ENCODE measurements at places on chromosomes 13 and 19. TPM values are rescaled to one million over a fixed set of nuclear protein-coding genes. Genes with fewer than 3 reads are reported as not detected.

TMEM150B gene
- 9.6 TPM for total RNA-seq

GRCh38 chr19:30161770-30162169 is 210.4 kb upstream of the ZNF536 start:
- DNase-seq = no peak
- H3K4me3 ChIP-seq = no peak overlapping the region
- no peaks in the 10 kb centered on the region for H3K4me1 ChIP-seq
- no peak overlapping the region for H3K27ac ChIP-seq
- no peaks in the 10 kb centered on the region for H3K27me3 ChIP-seq

DNA sequence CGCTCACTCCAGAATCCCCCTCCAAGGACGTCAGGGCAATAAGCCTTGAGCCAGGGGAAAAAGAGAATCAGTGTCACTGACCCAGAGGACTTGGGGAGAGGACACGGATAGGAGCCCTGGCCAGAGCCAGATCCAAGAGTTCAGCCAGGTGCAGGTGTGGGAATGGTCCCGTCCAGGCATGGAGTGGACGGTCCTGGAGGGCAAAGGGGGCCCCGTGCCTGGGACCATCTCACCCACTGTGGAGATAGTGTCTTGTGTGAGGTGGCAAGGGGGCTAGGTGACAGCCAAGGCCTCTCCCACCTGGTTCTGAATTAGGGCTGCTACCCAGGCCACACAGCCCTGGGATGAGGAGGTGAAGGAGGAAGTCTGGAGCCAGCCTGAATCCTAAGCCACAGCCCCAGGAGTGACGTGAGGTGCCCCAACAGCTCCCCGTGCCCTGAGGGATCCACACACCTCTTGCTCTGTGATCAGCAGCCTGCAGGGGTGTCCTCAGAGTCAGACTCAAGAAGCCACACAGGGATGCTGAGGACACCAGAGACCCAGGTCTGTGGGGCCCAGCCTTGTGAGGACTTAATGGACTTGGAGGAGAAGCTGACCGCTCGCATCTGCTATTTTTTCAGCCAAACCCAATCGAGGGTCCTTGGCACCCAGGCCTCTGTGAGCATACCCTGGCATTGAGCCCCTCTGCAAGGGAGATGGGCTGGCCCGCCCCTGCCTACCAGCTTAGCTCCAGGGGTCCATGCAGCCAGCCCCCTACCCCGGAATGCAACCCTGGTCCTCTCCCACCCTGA is 16.4 kb upstream of the ZNF14 start:
- H3K4me3 ChIP-seq = no peak overlapping the region
- no peaks in the 10 kb centered on the region for H3K36me3 ChIP-seq
- no peaks in the 10 kb centered on the region for H3K27me3 ChIP-seq
- peak; percentile 61 for DNase-seq
- H3K27ac ChIP-seq = no peak overlapping the region

DNA sequence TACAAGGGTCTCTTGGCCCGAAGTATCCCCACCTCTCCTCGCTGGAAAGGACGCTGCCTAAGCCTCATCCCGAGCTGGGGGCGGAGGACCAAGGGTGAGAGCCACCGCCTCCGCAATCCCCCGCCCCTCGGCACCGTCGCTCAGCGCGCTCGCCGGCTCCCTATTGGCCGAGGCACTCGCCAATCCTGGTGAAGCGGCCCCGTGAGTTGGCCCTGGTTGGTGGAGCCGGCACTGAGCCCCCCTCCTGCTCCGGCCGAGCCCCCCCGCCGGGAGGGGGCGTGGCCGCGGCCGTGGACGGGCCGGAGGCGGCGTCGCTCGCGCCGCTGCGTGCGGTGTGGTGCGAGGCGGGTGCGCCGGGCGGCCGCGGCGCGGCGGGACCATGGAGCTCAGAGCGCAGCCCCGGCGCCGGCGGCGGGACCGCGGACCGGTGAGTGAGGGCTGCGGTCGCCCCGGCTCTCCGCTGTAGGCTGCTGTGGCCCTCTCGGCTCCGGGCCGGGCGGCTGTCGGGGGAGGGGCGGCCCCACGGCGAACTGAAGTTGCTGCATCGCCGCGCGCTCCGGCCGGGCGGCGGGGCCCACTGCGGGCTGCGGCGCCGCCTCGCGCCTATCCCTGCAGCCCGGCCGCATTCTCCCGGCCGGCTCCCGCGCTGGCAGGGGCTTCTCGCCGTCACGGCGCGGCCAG is at the start of gene WASF3:
Gene WASF3 (plus strand): TSS at position 291 of the 681 bp plus-strand sequence. CDS start 84,588 bp downstream, outside the sequence.
- H3K27me3 ChIP-seq = no peaks in the 10 kb centered on the region
- H3K27ac ChIP-seq = no peak within 1 kb of the TSS
- no peaks in the 10 kb centered on the region for H3K4me1 ChIP-seq
- H3K36me3 ChIP-seq = no peaks in the 10 kb centered on the region
- DNase-seq = peak; percentile 97

DNA sequence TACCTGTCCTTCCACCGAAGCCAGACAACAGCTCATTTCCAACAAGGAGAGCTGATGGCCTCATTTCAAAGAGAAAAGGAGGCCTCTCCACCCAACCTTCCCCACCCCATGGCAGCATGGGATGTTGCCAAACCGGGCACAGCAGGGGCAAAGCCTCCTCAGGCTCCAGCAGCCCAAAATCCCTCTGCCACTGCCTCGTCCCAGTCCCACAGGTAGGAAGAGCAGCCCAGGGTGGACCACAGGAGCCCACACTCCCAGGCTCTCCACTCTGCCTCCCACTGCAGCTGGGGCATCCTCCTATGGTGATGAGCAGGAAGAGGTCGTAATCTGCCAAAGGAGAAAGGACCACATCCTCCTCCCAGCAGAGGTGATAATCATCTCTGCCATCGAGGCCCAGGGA is 50.9 kb downstream of the PEPD start:
- H3K36me3 ChIP-seq = no peaks in the 10 kb centered on the region
- H3K27me3 ChIP-seq = no peaks in the 10 kb centered on the region
- peak; percentile 26 for DNase-seq
- H3K27ac ChIP-seq = no peak overlapping the region
